Activated effector memory CD4-positive, alpha-beta T cell treated with Interleukin-2 at 50 U/mL for 16 hours (primary cell): ENCODE measurements at places on chromosomes 4 and X.

- no peak for DNase-seq
Observed at GRCh38 chr4:119005928-119006460, 117.3 kb downstream of the SYNPO2 start.

GRCh38 chr4:19224820-19225219, 1026.9 kb upstream of the SLIT2 start:
- DNase-seq, result no peak

DNA sequence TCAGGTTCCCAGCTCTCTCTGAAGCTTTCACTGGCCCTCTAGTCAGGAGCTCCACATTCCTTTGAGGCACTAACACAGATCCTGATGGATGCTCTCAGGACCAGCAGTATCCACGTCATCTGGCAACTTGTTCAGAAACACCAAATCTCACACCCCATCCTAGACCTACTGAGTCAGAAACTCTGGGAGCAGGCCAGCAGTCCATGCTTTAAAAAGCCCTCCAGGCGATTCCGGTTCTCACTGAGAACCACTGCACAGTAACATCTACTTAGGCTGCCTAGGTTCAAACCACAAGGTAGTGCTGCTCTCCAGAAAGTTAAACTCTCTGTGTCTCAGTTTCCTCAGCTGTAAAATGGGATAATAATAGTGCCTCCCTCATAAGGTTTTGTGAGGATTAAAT, 55.3 kb downstream of the CCDC158 start:
- DNase-seq, result no peak

DNA sequence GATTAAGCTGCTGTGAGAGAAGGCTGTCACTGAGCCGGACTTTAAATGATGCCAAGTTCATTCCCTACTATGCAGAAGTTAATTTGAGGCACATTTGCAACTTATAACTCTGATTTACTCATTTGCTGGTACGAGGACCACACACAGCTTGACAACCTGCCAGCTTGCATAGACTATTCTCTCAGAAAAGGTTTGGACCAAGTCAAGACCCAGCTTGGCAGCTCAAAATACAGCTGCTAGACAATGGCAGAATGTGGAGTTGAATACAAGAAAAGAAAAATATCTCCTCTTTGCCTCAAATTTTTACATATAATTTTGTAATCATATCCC, 338.9 kb downstream of the DHX15 start:
- no peak for DNase-seq

DNA sequence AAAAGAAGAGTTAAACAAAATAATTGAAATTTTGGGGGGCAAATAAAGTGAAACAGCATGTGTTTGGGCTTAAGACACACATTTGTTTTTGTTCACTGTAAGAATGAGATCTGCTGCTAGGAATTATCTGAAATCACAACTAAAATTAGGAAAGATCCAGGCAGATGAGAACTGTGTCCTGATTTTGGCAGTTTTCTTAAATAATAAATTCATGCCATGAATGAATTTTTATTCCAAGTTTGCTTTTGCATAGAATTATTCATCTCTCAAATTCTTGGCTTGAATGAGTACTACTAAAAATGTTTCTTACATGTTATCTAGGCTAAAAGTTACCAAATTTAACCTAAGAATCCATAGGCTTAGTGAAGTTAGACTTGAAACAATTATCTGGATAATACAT, 321.7 kb downstream of the ANK2 start:
- no peak for DNase-seq

- DNase-seq, result no peak
Observed at GRCh38 chr4:113331811-113332210, 282.4 kb downstream of the ANK2 start.
